ENCODE measurements at places on chromosomes 13 and 19.

DNA sequence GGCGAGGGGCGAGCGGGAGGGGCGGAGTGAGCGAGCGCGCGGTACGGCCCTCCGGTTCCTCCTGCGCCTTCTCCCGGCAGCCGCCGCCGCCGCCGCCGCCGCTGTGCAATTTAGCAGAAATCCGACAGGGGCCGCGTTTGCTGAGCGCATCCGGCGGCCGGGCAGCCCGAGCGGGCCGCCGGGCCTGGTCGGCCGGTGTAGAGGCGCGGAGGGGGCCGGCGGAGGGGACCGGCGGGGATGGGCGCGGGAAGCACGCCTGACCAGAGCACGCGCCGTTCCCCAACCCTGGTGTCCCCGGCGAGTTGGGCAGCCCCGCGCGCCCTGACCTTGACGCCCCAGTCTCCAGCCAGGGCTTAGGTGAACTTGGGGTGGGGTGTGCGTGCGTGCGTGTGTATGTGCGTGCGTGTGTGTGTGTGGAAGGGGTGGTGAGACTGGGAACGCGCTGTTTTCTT lies 144.5 kb upstream of the ZNF536 start:
- DNase-seq = no peak

GRCh38 chr13:96821381-96821780 lies 172.9 kb downstream of the OXGR1 start:
- DNase-seq = no peak

DNA sequence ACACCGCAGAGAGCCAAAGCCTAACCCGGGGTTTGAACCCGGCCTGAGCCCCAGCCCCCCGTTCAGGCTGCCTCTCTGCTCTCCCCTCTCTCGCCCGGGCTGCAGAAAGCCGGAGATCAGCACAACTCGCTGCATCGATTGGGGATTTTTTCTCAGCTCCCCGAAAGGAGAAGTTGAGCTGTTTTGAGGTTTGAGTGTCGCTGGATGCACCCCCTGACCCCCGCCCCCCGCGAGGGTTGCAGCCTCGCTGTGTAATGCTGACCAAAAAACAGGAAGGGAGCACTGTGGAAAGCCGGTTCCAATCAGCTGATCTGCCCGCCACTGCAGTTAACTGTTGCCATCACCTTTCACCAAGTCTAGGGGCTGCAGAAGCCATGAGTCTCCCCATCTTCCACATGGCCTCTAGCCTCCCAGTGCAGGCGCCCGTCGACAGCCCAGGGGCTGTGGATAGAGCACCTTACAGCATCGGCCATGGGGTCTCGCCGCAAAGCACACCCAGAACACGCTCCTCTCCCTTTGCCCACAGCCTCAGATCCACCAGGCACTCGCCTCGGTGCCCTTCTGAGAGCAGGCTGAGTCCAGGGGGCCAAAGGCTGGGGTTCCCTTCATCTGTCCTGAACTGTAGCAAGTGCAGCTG lies 34.5 kb downstream of the MYO9B start:
- DNase-seq = no peak

- DNase-seq = no peak
These were observed 710.4 kb downstream of the EFNB2 start for GRCh38 chr13:105825071-105825470.

GRCh38 chr13:51562011-51562671 lies 22.1 kb upstream of the WDFY2 start:
- DNase-seq = no peak

GRCh38 chr13:35646056-35646774 lies 169.7 kb upstream of the MAB21L1 start:
- DNase-seq = no peak

GRCh38 chr13:64640002-64640401 lies 2590.1 kb downstream of the PCDH9 start:
- no peak for DNase-seq

DNA sequence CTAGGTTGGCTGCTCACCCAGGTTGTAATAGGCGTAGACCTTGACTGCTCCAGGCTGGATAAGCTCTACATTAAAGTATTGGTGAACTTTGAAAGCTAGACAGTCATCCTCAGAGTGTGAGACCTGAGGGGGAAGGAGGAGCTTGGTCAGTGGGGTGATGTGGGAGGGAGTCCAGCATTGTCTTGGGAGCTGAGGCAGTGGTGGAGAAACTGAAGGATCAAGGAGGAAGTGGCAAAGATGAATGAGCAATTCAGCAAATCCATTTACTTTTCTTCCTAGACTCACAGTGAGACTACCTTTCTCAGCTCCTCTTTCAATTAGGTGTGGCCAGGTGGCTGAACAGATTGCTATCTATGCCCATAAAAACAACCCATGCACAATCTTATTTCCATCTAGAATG lies 10.2 kb upstream of the TNFSF14 start:
- no peak for DNase-seq

GRCh38 chr13:95209109-95209508 lies 92.1 kb downstream of the ABCC4 start:
- no peak for DNase-seq

DNA sequence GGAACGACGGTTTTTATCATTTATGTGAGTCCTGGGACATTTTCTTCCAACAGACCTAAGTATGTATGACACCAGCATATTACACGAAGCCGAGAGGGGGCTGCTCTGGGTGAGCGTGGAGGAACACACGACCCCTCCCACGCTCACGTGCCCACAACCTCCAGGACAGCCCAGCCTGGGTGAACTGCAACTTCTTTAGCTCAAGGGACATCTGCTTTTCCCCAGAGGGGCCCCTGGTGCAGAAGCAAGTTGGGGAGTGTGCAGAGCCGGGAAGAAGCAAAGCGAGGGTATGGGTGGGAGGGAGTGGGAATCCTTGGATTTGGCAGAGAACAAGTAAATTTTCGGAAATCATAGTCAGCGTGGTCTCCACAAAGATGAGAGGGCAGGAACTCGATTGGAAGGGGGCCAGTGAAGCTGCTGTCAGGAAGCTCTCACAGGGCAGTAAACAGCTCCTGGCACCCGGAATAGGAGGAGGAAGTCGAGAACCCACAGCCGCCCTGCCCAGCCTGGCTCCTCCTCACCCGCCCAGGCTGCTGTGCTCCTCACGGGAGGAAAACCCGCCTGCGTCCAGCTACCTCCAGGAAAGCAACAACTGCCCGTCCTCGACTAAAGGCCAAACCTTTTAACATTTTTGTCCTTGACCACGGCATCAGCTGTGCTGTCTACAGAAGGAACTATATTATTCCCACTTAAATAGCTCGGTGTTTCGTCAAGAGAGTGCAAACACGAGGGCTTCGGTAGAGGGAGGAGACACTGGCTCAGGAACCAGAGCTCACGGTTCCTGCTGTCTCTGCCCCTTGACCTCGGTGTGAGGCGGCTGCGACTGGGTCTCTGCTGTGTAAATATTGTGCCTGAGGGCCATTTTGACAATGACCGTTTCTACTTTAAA lies 17.2 kb upstream of the CFAP97D2 start:
- no peak for DNase-seq

GRCh38 chr13:52428295-52428694 lies 22.1 kb downstream of the VPS36 start:
- no peak for DNase-seq

- DNase-seq = no peak
These were observed 26.2 kb downstream of the TUBA3C start for GRCh38 chr13:19155321-19155861.

- no peak for DNase-seq
These were observed 72.9 kb upstream of the TEX29 start for GRCh38 chr13:111247552-111247951.

DNA sequence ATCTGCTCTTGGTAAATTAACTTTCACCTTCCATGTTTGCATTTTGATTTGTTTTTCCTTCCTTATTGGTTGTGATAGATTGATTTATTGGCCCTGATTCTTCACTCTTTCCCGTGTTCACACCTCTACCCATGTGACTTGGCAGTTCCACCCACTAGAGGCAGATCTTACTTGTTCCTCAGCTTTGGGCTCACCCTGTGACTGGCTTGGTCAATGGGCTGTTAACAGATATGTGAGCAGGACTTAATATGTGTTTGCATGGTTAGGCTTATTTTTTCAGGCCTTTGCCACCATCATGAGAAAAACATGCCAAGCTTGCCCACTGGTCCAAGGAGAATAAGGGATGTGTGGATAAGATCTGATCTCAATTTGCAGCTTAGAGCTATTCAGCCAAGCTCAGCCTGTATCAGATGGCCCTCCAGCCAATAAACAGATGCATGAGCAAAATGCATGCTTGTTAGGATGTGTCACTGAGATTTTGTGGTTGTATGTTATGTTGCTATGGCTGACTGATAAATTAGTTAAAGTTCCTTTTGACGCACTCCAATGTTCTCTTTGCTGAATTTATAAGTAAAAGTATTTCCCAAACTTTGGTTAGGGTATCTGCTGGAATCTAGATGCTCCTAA lies 48.0 kb downstream of the RGCC start:
- no peak for DNase-seq

GRCh38 chr13:32695602-32696250 lies 109.5 kb downstream of the PDS5B start:
- no peak for DNase-seq

GRCh38 chr13:110572778-110573118 lies 11.2 kb upstream of the RAB20 start:
- DNase-seq = no peak

- DNase-seq = no peak
These were observed 27.3 kb downstream of the TM9SF2 start for GRCh38 chr13:99528547-99528946.

DNA sequence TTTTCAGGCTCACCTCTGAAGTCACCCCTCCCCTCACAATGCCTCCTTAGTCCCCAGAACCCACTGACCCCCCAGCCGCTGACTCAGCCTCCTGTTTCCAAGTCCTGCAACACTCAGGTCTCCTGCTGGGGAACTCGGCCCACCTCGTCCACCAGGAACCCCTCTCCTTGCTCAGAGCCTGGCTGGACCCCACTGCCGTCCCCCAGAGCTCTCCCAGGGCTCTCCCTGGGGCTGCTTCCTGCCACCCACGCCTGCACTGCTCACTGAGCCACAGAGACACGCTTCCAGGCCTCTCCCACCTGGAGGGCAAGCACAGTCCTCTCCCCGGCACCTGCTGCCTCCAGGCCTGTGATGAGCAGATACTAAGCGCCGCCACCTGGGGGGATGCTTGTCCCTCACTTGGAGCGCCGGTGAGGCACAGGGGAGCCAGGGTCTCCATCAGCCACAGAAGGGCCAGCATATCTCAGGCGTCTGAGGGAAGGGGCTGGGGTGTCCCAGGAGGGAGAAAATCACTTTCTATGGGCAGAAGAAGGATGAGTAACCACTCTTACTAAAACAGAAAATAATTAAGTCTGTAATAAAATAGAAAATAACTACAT lies 53.8 kb downstream of the KLF2 start:
- no peak for DNase-seq

DNA sequence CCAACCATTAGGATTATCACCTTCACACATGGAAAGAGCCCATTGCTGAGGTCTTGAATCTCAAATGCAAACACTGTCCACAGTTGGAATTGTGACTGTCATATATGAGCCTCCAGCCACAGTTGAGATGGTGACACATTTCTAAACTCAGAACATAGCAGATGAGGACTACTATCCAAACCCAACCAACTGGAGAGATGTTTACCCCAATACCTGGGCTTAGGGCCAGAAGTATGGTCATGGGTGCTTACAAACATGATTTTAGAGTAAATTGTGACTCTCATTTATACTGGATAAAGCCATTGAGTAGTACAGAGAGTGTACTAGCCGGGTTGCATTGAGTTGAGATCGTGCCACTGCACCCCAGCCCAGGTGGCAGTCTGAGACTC lies 14.0 kb upstream of the ZNF681 start:
- no peak for DNase-seq

DNA sequence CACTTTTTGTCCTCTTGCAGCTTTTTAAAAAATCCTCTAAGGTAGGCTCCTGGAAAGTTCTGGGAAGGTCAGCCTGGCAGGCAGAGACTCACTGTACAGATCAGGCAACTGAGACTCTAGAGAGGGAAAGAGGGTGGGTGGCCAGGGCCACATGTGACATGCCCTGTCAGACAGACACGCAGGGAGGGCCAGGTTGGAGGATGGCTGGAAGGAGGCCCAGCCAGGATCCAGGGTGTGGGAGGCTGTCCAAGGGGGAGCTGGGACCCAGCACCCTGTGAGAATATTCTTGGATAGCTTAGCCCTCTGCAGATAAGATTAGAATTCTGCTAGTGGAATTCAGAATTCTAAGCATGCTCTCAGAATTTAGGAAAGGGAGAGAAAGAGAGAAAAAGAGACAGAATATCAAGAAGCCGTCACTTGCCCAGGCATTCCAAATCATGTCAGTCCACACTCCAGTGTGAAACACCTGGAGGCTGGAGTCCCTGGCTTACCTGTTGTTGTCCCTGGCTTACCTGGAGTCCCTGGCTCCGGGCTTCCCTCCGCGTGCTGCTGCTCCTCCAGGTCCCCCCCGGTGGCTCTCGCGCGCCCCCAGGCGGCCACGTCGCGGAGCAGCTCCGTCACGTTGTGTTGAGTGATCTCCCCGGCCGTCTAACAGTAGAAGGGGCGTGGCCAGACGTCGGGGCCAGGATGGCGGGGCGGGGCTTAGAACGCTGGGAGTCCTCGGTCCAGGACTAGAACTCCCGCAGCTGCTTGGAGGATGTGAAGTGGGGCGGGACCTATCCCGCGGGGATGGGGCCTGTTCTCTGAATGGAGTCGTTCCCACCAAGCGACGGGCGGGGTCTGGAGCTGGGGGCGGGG lies 2.8 kb upstream of the TNNI3 start:
- peak; percentile 82 for DNase-seq

- DNase-seq = no peak
These were observed 23.7 kb downstream of the CLEC17A start for GRCh38 chr19:14606627-14607026.

DNA sequence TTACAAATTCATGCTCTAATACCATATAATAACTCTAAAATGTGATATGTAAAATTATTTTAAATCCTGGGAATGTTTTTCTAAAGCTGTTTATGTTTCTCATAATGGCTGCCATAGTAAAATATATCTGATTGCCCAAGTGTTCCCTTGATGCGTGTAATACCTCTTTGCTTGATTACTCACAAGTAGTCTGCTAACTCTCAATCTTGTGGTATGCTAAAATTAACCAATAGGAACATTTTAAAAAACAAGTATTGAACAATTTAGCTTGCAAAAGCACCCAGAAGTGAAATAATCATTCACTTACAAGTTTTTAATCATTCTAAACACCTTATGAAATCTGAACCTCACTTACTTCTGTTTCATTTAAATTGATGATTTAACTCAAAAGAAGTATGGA lies 386.0 kb upstream of the ATXN8OS start:
- no peak for DNase-seq
